ENCODE measurements at places on chromosomes 2 and 18.

DNA sequence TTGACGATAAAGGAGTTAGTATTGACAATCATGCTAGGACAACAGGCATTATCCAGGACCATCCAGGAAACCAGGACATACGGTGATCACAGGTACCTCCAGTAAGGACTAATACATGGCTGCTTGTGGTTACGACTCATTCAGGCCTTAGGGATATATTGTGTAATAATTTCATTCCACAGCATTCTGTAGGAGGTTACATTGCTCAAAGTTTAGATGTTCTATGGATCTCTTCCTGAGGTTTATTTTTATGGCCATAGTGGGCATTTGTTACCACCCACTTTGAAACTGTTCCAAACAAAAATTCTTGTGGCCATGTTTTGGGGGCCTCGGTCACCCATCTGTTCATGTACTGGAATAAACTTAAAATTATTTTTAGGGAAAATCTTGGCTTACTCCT is 431.6 kb downstream of the METTL4 start:
- no peak for DNase-seq

- DNase-seq, result no peak
Observed at GRCh38 chr2:235573331-235574221, 79.7 kb downstream of the AGAP1 start.

- no peak for DNase-seq
Observed at GRCh38 chr2:10030311-10030736, 13.0 kb upstream of the KLF11 start.

GRCh38 chr2:203648273-203648672 is 58.2 kb upstream of the CD28 start:
- no peak for DNase-seq

DNA sequence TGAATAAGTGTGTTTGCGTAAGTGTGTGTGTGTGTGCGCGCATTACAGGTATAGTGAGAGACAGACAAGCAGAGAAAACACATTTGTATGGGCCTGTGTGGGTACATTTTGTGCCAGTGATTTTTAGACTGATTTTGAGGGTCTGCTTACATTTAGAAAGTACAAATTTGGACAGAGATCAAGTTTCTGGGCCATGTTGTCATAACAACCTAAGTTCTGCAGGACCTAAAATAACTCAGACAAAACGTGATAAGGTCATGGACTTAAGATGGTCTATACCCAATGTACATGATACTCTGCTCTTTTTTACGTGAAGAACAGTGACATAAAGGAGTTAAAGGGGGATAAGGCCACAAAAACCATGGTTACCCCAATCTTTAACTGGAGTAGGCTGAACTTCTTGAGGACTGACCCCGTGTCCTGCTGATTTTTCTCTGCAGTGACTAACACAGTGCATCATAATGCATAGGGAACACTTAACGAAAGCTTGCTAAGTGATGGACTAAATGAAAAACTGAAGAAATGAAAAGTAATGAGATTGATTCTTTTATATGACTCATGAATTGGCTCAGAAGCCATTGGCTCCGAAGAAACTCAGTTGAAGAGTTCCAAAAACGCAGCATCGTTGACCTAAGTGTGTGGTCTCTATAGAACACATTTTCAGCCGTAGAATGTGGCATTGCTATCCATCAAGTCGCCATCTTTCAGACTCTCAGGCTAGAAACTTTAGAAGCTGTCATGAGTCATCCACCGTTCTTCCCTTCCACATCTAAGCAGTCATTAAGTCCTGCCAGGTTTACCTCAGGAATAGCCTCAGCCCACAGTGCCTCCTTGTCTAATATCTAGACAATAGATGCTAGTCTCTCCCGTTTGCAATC is 61.6 kb upstream of the NCOA1 start:
- DNase-seq, result no peak

DNA sequence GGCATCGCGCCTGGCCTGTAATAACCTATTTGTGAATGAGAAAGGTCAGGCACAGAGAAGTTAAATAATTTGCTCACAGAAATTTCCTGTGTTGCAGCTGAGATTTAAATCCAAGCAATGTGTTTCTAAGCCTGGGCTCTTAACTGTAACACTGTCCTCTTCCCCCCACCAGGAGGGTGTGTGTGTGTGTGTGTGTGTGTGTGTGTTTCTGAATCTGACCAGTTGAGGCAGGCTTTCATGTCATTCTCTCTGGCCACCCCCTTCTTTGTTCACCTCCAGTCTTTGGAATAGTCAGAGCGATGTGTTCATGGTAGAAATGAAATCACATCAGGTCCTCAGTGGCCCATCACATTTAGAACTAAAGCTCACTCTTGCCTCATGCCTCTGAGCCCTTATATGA is 81.2 kb downstream of the NEDD4L start:
- DNase-seq, result no peak

- DNase-seq, result no peak
Observed at GRCh38 chr2:23502096-23502495, 117.1 kb downstream of the KLHL29 start.

- no peak for DNase-seq
Observed at GRCh38 chr18:25560369-25560768, 208.4 kb upstream of the ZNF521 start.

- DNase-seq, result no peak
Observed at GRCh38 chr2:214713080-214713830, 96.2 kb downstream of the BARD1 start.

- no peak for DNase-seq
Observed at GRCh38 chr18:6482198-6482977, 67.7 kb upstream of the L3MBTL4 start.

GRCh38 chr2:214410128-214410775 is 602 bp upstream of the VWC2L start:
- no peak for DNase-seq

DNA sequence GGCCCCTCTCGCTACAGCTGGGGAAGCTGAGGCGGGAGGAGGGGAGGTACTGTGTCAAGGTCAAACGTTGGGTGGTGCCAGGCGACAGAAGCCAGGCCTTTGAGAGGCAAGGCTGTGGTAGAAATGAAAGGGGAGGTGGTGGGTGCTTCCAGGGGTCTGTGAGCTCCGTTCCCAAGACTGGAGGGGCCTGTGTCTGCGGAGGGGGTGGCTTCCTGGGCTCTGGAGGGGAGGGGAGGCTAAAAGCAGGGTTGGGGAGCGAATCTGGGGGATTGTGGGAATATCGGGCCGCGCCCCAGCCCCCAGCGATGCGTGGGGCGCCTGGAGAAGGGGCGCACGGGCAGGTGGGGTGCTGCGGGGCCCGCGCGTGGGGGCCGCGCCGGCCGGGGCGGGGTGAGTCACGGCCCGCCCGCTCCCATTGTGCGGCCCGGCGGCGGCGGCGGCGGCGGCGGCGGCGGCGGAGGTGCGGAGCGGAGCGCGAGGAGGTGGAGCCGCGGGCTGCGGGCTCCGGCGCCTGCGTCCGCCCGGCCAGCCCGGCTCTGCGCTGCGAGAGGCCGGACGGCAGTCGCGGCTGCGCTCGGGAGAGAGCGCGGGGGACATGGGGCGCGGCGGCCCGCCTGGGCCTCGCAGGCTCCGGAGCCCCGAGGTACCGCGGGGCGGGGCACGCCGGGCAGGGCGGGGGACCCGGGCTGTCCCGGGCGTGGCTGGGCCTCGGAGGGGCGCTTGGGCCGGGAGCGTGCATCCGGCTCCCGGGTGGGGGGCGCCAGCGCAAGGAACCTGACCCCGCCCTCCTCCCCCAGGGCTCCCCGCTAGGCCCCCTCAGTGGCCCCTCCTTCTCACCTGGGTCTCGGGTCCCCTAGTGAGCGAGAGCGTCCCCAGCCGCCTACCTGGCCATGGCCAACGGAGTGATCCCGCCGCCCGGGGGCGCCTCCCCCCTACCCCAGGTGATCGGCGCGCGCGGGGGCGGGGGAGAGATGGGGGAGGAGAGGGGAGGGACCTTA is at the start of gene SLC4A3:
Gene SLC4A3, plus strand, starts transcription at position 528 of the 998 bp plus-strand sequence. Its CDS starts 363 bp downstream, at position 891.
- no peak for DNase-seq

- no peak for DNase-seq
Observed at GRCh38 chr18:70417847-70418246, 129.0 kb downstream of the SOCS6 start.

DNA sequence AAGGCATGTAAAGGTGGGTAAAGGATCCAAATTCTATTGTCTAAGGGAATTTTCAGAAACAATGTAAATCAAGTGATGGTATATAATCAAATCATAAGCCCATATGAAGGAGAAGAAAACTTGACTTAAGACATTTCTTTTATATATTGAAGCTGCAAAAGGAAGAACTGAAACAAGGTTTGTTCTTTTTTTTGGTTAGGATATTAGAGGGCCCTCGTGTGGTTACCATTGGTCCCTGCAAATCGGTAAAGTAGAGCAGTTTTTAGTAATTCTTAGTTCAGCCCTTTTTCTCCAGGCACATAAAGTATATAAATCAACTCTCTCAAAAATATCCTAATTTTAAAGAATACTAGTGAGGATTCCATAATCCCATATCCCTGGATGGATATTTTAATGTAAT is 105.6 kb upstream of the STK17B start:
- no peak for DNase-seq

DNA sequence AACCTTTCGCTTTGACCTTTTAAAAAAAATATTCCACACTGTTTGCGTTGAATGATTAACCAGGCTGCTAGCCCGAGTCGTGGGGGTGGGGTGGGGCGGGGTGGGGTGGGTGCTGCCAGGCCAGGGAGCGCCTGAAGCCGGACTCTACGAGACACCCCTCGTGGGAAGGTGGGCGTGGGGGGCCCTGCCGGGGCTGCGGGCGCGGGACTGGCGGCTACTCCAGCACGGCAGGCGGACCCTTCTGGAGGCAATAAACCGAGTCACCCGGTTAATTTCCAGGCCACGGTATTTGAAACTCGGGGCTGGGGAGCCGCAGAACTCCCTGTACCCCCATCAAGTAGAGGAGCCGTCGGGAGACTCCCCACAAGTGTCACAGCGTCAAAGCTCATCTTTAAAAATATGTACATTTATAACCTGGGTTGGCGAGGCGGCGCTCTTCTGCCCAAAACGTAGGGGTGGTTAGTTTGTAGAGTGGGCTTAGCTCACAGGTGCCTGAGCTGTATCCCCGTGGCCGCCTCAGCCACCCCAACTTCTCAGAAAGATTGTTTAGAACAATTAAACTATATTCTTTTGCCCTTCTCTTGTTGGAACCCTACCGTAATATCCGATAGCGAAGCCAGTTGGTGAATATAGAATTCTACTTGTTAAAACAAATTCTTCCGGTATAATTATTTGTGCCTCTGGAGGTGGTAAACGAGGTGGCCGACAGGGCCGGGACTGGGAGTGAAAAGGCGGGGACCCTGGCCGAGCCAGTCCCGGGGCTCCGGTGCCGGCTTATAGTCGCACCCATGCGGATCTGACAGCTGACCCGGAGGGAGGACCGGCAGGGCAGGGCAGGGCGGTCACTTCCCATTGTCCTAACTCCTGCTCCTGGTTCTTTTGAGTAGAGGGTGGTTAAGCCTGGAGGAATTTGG is 1.4 kb downstream of the B3GNT2 start:
- DNase-seq, result peak; percentile 12

DNA sequence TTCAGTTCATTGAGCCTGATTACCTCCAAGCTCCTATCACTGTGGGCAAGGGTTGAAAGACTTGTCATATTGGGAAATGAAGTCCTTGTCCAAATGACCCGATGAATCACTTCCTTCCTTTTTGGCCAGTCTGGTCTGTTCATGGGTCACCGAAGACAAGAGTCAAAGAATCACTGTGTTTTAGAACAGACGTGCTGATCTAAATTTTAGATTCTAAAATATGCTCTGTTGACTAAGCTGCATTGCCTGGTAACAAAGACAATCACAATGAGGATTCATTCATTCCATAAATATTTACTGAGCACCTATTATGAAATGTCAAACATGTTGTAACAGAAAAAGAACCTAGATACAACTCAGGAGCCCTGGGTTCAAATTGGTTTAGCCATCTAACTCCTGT is 99.4 kb upstream of the RND3 start:
- DNase-seq, result no peak

GRCh38 chr2:65231892-65232477 is 4.4 kb downstream of the ACTR2 start:
- DNase-seq, result no peak

GRCh38 chr2:105962221-105962620 is 217.5 kb downstream of the NCK2 start:
- no peak for DNase-seq

DNA sequence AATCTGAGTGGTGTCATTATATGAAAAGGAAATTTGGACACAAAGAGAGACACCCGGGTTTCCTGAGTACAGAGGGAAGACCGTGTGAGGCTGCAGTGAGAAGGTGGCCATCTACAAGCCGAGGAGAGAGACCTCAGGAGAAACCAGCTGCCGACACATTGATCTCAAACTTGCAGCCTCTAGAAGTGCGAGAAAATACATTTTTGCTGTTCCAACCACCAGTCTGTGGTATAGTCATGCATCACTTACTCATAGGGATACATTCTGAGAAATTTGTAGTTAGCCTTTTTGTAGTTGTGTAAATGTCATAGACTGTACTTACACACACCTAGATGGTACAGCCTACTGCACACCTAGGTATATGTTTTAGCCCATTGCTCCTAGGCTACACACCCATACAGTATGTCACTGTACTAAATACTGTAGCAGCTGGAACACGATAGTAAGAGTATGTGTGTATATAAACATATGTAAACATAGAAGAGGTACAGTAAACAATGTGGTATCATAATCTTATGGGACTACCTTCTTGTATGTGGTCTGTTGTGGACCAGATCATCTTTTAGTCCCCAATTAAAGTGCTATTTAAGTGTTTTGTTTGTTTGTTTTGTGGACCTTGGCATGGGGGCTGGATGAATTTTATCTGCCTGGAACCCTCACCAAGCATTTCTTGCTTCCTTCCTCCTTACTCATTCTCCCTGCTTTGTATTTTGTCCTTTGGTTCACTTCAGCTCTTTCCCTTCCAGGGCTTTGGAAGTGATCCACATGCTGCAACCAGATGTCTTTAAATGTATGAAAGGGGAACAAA is 38.3 kb upstream of the SESTD1 start:
- no peak for DNase-seq

GRCh38 chr2:23381084-23381483 is 3.9 kb upstream of the KLHL29 start:
- no peak for DNase-seq

GRCh38 chr18:64966667-64967066 is 784.1 kb upstream of the CDH7 start:
- no peak for DNase-seq

- no peak for DNase-seq
Observed at GRCh38 chr2:221088506-221088905, 483.6 kb downstream of the EPHA4 start.

- DNase-seq, result no peak
Observed at GRCh38 chr18:75139226-75139911, 69.6 kb downstream of the PTGR3 start.

- no peak for DNase-seq
Observed at GRCh38 chr18:49490246-49490762, 3.3 kb upstream of the C18orf32 start.

- no peak for DNase-seq
Observed at GRCh38 chr2:37389989-37390765, 45.7 kb downstream of the QPCT start.

Measured in stimulated activated CD8-positive, alpha-beta memory T cell treated with anti-CD3 and anti-CD28 coated beads, Interleukin-4, amount 100 ng/mL, for 1 hour (primary cell).